ENCODE measurements at places on chromosomes 11 and 22.

DNA sequence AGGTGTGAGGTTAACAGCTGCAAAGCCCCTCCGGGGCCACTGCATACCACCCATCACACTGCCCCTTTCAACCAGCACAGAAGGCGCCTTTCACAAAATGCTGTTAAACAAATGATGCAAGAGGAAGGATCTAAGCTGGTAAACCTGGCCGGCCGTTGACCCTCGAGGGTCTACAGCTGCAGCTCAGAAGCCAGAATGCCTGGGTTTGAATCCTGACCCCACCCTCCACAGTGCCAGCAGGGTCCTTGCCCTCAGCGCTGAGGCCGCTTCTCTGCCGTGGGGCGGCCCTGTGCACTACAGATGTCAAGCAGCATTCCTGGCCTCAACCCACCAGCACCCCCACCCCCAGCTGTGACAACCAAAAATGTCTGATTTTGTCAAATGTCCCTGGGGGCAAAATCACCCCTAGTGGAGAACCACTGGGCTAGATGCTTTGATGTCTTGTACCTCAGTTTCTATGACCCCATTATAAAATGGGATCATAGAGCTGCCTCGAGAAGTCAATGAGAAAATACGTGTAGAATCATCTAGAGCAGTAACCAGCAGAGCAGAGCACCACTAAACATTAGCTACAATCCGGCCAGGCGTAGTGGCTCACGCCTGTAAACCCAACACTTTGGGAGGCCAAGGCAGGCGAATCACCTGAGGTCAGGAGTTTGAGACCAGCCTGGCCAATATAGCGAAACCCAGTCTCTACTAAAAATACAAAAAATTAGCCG lies 77.9 kb downstream of the CELSR1 start:
- no peak for DNase-seq

DNA sequence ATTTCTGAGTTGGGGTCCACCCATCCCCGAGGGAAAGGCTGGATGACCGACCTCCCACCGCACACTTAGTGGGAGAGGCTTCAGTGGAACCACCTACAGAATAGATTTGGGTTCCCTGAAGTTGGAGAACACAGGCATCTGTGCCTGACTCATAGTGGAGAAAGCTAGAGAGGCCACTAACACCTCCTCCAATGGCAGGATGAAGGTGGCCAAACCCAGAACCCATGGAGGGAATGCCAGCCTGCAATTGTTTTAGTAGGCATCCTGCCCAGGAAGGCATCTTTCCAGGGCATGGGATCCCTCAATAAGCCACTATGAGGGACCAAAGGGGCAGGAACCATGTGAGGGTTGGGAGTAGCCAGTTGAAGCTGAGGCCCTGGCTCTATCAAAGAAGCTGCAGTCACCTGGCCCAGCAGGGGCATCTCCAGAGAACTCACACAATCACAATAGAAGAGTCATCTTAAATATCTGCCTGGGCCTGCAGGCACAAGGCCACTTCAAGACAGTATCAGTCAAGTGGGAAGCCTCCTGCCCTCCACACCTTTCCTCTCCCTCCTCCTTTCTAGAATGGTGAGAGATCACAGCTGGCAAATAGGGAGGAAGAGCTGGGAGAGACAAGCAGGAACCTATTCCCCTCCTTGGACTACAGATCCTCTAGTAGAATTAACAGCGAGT lies 124.1 kb upstream of the CSNK2A3 start:
- DNase-seq: no peak

GRCh38 chr11:4092026-4092425 lies 2.6 kb upstream of the RRM1 start:
- DNase-seq: no peak

DNA sequence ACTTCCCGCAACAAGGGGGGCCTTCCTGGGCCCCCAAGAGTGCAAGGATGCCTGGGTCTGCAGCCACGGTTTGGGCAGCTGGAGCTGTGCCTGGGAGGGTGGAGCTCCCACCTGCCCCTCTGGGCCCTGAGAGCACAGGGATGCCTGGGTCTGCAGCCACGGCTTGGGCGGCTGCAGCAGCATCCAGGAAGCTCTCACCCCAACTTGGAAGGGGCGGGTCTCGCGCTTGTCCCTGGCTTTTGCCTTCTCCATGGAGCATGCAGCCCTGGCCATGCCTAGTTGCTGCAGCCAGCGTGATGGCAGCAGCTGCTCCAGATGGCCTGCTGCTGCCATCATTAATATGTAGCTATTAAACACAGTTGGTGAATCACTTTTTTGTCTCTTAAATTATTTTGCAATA lies 35.4 kb downstream of the NAGA start:
- DNase-seq: no peak

DNA sequence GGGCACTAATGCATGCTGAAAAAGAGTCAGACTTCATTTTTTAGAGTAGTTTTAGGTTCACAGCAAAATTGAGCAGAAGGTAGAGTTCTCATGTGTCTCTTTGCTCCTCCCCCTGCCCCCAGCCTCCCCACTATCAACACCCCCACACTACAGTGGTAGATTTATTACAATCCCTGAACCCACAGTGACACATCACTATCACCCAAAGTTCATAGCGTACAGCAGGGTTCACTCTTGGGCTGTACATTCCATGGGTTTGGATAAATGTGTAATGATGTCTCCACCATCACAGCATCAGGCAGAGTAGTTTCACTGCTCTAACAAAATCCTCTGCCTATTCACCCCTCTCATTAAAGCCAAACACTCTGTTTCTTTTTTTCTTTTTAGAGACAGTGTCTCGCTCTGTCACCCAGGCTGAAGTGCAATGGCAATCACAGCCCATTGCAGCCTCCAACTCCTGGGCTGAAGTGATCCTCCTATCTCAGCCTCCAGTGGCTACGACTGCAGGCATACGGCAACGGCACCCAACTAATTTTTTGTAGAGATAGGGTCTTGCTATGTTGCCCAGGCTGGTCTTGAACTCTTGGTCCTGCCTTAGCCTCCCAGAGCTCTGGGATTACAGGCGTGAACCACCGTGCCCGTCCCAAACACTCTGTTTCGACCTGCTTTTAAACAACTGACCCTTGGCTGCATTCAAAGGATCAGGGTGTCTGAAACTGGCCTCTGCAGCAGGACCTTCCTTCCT lies 4.1 kb downstream of the BEST1 start:
- no peak for DNase-seq

DNA sequence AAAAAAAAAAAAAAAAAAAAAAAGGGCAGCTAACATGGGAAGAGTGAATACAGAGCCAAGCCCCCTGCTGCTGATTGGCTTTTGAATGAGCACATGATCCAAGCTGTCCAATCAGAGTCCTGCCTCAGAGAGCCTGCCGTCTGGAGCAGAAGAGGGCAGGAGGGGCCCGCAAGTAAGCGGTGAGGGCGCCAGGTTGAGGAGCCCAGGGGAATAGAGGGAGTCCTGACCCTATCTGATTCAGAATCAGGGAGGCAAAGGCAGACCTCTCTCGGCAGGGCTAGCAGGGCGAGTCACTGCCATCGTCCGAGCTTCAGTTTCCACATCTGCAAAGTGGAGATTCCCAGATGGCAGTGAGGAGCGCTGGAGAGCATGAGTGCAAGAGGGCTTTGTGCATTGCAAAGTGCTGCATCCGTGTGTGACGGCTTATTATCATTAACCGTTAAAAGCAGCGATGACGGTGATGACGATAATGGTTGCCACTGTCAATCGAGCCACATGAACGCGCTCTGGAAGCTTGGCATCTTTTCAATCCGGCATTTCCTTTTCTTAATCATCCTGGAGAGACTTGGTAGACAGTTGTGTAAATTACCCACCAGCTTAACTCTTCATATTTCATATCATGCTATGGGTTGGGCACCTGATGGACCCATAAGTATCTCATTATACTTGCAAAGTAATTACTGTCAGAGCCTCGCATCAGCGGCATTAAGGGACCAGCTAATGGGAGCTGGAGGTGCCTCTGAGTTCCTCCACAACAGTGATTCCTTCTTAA lies 68.6 kb upstream of the ATXN10 start:
- DNase-seq: no peak

DNA sequence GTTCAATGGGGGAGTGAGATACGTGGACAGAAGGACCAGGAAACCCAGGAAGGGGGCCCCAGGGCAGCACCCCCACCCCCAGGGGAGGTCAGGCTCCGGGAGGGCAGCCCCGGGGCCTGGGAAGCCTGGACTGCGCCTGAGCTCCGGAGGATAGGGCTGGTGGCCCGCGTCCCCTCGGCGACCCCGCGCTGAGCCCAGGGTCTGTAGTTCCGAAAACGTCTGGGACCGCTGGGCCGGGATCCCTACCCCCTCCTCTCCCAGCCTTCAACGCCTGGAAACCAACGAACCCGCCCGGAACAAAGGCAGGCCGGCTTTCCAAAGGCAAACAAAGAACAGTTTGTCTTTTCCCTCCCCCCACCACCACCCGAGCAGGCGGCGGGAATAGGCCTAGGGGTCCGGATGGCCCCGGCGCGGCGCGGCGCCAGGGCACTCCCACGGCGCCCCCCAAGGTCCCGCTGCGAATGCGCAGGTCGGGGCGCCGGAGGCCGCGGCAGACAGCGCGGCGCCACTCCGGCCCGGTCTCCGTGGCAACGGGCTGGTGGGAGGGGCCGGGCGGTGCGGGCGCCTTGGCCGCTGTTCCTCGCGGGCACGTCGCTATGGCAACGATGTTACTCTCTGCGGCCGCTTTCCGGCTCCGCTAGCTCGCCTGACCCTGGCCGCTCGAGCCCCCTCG lies 58.5 kb downstream of the IGLL1 start:
- DNase-seq: peak; percentile 75

DNA sequence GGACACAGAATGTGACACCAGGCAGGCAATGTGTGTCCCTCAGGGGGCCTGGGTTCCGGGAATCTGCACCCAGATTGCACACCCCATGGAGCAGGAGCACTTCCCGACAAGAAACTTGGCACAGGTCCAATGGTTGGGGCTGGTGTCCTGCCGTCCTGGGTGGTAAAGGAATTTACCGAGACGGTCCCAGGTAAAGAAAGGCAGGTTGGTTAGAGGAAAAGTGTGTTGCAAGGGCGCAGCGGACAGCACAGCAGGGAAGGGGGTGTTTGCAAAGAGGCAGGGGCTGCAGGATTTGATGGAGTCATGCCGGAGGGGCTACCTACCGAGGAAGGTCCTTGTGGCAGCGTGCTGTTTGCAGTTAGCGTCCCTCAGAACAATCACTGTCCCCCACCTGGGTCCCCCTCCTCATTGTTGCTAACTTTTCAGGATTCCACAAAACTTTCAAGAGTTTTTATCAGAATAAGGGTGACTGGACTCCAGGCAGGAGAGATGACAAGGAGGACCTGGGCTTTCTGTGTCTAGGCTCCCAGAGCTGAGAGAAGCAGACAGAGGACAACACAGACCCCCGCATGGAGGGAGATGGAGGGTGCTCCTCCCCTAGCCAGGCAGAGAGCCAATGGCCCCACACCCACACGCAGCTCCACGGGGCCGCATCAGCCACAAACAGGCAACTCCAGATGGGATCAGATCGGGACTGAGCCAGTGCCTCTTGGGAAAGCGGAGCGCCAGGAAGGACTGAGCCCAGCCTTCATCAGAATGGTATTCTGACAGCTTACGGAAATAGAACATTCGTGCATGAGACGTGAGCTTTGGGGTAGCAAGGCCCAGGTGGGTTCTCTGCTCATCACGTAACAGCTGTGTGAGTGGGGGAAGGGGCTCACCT lies 1423.9 kb downstream of the BRD1 start:
- DNase-seq: no peak

GRCh38 chr22:44431256-44431655 lies 66.8 kb downstream of the RTL6 start:
- no peak for DNase-seq

GRCh38 chr11:65417702-65418430 lies 4.7 kb upstream of the NEAT1 start:
- no peak for DNase-seq

GRCh38 chr11:45927684-45928413 lies 5.4 kb downstream of the LARGE2 start:
- no peak for DNase-seq

GRCh38 chr11:127651888-127652221 lies 651.3 kb upstream of the KIRREL3 start:
- DNase-seq: no peak

DNA sequence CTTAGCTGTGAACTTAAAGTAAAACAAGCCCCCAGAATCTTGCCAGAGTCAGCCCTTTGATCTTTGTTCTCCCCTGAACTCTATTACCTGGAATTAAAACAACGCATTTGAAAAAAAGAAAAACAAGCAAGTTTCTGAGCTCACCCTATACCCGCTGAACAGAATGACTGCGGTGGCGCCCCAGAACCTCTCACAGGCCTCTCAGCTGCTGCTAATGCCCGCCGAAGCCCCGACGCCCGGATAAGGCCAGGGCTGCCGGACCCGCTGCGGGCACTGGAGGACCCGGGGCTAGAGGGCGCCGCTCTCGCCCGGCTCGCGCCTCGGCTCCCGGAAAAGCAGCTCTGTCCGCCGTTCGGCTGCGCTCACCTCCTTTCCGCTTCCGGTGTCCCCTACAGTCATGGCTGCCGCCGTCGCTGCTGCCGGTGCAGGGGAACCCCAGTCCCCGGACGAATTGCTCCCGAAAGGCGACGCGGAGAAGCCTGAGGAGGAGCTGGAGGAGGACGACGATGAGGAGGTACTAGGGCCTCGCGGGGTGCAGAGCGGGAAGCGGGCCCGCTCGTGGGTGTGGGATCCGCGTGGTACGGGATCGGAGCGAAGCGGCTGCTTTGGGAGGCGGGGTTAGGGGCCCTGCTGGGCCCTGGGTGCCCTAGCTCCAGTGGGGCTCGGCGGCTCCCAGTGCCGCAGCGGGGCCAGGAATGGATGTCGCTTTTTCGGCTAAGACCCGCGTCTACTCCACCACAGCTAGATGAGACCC lies at the start of gene TOMM22:
Gene TOMM22 (plus strand): TSS at position 376 of the 754 bp plus-strand sequence. CDS start 22 bp downstream, at position 398.
- DNase-seq: peak; percentile 54

All from NCI-H1417 treated with DMSO at 0.1 percent for 48 hours (cell line).